ENCODE measurements at places on chromosomes 12 and 14. TPM values are rescaled to one million over a fixed set of nuclear protein-coding genes. Genes with fewer than 3 reads are reported as not detected.

The TAS2R9 gene
- not detected for total RNA-seq

The KRT77 gene
- not detected for total RNA-seq

The ACVRL1 gene
- total RNA-seq: 20.8 TPM

The C12orf50 gene
- total RNA-seq: under 0.01 TPM

The CLECL1 gene
- not detected for total RNA-seq

The INSM2 gene
- not detected for total RNA-seq
